ENCODE measurements at places on chromosomes 11 and 22. TPM values are rescaled to one million over a fixed set of nuclear protein-coding genes. Genes with fewer than 3 reads are reported as not detected.

DNA sequence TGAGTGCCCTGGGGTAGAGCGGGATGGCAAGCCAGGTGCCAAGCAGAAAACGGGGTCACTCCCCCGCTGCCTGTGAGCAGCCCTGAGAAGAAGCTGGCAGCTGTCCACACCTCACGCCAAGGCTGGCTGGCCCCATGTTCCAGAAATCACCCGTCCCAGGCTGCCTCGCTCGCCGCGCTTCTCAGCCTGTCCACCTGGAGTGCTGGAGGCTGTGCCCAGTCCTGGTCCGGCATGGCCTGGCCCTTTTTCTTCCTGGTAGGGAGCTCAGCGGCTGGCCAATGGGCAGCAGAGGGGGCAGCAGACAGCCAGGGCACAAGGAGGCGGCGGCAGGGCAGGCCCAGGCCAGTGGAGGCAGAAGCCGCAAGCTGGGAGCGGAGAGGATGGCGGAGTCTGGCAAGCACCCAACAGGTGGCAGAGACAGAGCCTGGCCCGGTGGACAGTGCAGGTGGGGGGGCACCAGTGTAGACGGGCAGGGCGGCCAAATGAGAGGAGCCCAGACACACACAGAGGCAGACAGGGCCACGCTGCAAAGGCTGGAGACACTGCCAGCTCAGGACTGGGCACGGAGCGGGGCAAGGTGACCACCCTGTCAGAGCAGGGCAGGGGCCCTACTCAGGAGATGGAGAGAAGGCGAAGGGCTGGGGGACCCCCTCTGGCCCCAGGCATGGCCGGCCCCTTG lies 37.2 kb upstream of the TH start:
- no peak for DNase-seq

- no peak for DNase-seq
Measured at GRCh38 chr11:70836071-70836470, 416.3 kb downstream of the SHANK2 start.

GRCh38 chr11:66728693-66729385 lies at the start of gene SPTBN2:
Gene SPTBN2 (minus strand): TSS chr11:66729216. CDS start chr11:66721240, 7,976 bp downstream.
- DNase-seq = no peak

- no peak for DNase-seq
Measured at GRCh38 chr22:29311464-29312217, 3.9 kb downstream of the RASL10A start.

DNA sequence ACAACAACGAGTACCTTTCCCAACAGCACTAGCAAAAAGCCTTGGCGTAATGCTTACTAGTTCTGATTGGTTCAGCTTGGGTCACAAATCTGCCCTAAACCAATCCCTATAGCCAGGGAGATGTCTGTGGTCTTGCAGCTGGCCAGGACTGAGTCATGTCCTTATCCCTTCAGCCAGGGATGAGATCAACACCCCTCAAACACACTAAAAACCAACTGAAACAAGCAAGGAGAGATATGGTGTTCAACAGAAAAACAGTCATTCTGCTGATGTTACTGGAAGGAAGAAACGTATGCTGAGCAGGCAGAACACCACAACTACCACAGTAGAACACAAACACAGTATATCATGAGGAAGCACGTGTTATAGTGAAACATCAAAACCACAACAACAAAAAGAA lies 375.6 kb downstream of the LARGE1 start:
- no peak for DNase-seq

DNA sequence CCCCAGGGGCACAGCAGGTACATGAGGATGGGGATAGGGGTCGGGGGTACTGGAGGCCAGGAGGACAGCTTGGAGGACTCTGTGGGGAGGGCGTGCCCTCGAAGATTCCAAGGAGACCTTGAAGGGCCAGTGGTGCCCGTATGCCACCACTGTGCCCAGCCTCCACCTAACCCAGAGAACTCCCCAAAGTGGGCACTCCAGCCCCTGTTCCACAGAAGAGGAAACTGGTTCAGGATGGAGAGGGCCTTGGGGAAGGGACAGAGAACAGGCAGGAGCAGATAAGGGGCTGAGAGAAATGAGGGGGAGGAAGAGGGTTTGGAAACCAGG lies 2.2 kb upstream of the PHLDA2 start:
- DNase-seq = no peak

- no peak for DNase-seq
Measured at GRCh38 chr11:133386262-133386661, 146.0 kb downstream of the OPCML start.

- DNase-seq = no peak
Measured at GRCh38 chr11:70290361-70291065, 20.0 kb downstream of the PPFIA1 start.

DNA sequence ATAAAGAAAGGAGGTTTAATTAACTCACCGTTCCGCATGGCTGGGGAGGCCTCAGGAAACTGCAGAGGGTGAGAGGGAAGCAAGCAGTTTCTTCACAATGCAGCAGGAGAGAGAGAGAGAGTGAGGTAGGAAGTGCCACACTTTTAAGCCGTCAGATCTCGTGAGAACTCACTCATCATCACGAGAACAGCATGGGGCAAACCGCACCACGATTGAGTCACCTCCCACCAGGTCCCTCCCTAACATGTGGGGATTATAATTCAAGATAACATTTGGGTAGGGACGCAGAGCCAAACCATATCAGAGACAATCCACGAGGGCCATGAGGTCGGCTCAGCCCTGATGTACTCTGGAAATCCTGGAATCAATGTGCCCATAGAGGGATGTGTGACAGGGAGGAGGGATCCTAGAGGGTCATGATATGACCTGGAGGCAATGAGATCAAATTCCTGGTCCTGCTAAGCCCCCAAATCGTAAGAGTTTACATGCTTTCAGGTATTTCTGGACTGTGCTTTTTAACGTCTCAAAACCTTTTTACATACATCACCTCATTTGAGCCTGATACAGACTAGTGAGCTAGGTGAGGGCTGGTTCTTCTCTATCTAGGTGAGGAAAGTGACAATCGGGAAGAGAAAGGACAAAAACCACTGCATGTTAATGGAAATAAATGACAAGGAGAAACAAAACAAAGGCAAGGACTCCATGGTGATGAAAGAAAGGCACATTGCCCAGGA lies 19.5 kb upstream of the RASSF10 start:
- no peak for DNase-seq

DNA sequence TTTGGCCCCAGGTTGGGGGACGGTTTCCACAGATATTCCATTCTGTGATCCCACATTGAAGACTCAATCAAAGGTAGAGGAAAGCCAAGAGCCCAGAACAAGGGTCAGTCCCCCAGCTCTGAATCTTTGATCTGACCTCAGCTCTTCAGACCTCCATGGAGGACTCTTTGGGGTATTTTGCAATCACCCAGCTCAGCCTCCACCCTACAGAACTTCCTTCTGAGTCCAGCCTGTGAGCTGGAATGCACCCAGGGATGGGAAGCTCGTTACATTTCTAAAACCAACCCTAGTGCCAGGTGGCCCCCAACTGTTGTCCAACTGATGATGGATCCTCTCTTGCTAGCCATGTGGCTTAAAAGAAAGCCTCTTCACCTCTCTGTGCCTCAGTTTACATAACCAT lies 335.3 kb downstream of the MN1 start:
- no peak for DNase-seq

DNA sequence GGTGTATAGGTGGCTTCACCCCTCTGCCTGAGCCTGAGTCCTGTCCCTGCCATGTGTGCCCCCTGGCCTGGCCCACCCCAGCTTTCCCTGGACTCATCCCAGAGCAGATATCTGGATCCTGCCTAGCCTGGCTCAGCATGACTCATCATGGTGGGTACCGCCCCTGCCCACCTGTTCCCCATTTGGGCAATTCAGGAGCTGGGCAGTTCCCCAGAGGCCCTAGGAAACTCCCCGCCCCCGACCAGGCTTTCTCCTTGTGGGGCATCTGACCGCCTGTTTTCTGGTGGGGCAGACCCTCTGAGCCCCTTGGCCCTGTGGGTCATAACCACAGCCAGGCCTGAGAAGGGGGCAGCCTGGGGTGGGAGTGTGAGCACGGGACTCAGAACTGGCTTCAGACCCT lies 4.4 kb downstream of the TSPO start:
- no peak for DNase-seq

DNA sequence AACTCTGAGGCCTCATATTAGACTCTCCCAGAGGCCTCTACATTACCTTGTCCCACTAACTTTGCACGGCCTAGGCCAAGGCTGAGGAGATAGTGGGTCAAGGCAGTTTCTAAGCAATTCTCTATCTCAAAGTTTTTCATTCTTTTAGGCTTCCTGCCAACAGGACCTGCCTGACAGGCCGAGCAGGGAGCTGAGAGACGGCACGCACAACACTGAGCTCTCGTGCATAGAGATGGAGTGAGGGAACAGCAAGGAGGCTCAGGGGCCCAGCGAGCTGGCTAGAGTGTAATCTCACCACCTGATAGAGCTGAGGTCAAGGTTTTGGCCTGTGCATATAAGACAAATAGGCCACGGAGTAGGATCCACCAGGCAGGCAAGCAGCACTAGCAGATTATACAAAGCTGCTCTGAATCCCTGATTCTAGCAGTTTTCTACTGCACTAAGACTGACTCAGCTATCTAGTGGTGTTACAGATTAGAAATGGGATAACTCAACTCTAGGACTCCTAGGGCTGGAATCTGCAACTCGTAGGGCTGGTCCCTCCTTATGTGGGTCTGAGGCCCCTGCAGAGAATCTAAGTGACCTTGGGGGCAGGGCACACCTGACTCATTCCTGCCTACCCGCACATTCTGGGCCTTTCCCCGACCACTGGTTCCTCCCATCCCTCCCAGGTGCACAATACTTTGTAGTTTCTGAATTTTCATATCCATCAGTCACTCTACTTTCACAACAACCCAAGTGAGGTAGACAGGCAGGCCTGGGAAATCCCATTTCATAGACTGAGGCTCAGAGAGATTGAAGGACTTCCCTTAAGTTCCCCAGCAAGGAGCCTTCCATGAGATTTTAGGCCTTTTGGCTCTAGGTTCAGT lies 1.7 kb downstream of the CYB5R2 start:
- DNase-seq = no peak

DNA sequence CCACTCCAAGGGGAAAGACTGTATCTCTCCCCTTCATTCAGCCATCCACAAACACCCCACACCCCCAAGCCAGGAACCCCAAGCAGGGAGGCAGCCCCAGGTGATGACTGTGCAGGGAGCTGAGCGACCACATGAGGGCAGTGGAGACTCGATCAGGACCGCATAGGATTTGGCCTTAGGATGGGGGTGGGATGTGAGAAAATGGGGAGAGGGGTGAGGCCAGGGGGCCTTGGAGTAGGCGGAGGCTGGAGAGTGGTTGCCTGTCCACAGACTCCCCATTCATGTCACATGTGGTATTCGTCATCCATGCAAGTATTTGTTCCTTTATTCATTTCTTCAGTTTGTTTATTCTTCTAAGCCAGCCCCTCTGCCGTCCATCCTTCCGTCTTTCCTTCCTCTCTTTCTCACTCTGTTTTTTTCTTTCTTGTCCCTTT lies 2.7 kb upstream of the RHOD start:
- no peak for DNase-seq

GRCh38 chr22:25068707-25069106 lies 116.2 kb downstream of the KIAA1671 start:
- peak; percentile 54 for DNase-seq

- peak; percentile 38 for DNase-seq
Measured at GRCh38 chr11:46238078-46238966, 39.1 kb upstream of the CREB3L1 start.

DNA sequence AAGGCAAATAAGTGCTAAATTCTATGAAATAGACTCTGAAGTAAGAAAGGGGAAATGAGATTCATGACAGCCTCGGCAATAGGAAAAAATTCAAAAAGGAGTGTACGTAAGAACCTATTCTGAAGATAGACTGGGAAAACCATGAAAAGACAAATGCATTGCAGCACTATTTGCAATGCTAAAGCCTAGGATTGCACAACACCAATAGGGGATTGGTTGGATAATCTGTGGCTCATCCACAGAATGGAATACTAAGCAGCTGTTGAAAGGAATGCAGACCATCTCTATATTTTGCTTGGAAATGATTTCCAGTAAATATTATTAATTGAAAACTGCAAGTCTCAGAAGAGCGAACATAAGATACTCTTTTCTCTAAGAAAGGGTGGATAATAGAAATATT lies 91.7 kb upstream of the CLMP start:
- no peak for DNase-seq

- no peak for DNase-seq
Measured at GRCh38 chr11:45662665-45663485, 2.5 kb downstream of the CHST1 start.

DNA sequence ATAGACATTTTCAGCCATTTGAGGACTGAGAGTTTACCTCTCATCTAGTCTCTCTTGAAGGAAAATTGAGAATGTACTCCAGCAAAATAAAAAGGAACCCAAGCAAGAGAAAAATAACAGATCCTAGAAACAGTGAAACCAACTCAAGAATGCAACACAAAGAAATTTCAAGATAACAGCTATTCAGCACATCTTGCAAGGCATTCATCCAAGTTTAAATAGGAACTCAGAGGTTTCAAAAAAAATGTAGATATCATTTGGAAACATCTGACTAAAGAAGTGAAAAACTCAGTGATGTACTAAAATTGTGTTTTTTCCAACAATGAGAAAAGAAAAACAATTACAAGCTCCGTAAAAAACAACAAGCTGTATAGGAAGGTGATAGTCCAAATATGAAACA lies 76.4 kb downstream of the TMEM135 start:
- no peak for DNase-seq

DNA sequence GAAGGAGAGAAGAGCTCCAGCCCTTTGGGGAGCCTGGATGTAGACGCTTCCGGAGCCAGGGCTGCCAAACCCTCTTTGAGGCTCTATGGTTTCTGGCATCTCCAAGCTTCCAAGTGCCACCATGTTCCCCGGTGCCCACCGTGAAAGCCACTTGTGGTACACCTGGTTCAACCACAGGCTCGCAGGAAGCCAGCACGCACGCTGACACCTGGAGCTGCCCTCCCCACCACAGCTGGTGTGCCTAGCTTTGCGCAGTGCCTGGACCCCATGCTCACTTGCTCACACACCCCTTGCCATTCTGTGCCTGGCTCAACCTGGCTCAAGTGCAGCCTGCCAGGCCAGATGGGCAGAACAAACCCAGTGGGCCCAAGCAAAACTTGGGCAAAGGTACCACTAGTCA lies 831.4 kb downstream of the DLG2 start:
- DNase-seq = no peak

GRCh38 chr11:69422645-69423044 lies 58.8 kb upstream of the LINC01488 start:
- DNase-seq = no peak

DNA sequence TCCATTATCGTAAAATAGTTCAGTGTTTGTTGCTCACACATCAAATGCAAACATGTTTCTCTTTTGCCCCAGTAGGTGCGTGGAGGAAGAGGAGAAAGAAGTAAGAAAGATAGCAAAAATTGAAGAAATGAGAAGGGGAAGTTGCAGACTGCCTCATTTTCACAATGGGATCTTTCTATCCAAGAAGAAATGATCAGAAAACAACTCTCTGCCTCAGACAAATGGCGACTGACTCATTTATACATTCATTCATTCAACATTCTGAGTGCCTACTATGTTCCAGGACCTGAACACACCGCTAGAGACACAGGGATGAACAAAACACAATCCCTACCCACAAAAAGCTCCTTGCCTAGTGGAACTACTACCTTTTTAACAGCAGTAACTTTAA lies 367 bp downstream of the HPS5 start:
- DNase-seq = no peak

GRK3 gene
- total RNA-seq = 6.5 TPM

DHCR7 gene
- 28.4 TPM for total RNA-seq

SYT9 gene
- total RNA-seq = 0.10 TPM

ACAD8 gene
- total RNA-seq = 40.2 TPM

BLID gene
- total RNA-seq = not detected

P2RX3 gene
- total RNA-seq = not detected

EPS8L2 gene
- total RNA-seq = 7.4 TPM

KRTAP5-1 gene
- total RNA-seq = not detected

C1QTNF4 gene
- total RNA-seq = 1.0 TPM

MPEG1 gene
- total RNA-seq = 21.9 TPM

MACROD1 gene
- total RNA-seq = 12.4 TPM

Measured in naive thymus-derived CD4-positive, alpha-beta T cell (primary cell).